ENCODE measurements at places on chromosomes 16 and 17. TPM values are rescaled to one million over a fixed set of nuclear protein-coding genes. Genes with fewer than 3 reads are reported as not detected.

The ENPP7 gene
- not detected for total RNA-seq

The ITGAX gene
- total RNA-seq: 6.6 TPM

The CMIP gene
- 40.3 TPM for total RNA-seq

The CPHXL2 gene
- total RNA-seq: not detected

The HSD17B1 gene
- 0.41 TPM for total RNA-seq

The NEK8 gene
- total RNA-seq: 3.8 TPM

The C17orf50 gene
- total RNA-seq: not detected

DNA sequence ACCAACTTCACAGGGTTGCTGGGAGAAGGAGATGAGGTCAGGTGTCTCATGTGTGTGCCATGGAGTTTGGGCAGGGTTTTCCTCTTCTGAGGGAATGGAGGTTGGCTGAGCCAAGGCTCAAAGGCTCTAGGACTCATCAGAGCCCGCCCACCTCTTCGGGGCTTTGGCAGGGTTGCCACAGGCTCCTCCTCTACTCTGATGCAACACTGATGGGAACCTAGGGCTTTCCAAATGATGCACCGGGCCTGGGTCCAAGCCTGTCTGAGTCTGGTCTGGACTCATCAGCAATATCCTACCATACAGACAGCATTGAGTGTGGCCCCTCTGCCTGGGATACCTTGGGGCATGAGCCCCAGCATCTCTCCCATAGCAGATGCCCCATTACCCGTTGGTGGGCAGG lies 59.5 kb upstream of the LHX1 start:
- H3K27me3 ChIP-seq: peaks cover 28% of the 10 kb centered on the region
- DNase-seq: peak; percentile 36
- H3K27ac ChIP-seq: no peak overlapping the region
- peaks cover 5% of the 10 kb centered on the region for H3K4me1 ChIP-seq
- no peak overlapping the region for H3K4me3 ChIP-seq

DNA sequence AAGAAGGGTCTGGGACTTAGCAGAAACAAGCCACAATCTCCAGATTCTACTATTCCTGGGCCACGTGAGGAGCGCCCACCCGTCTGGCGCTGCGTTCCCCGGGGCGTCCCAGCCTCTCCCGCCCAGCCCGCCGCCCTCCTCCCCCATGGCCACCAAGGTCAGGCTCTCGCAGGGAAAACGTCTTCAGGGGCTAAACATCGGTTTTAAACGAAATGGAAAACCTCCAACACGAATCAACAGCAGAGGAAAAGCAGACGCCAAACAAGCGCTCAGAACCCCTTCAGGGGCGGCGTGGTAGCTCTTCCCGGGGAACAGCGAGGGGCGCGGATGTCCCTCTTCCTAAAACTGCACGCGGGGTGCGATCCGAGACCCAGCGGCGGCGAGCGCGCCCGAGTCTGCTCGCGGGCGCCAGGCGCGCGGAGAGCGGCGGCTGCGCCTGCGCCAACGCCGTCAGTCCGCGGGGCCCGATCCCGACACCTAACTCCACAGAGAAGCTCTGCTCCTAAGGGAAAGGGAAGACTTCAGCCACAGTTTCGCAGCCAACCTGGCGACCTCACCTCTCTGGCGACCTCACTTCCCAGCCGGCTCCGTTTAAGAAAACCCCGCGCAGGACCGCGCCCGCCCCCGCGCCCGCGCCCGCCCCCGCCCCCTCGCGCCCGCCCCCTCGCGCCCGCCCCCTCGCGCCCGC lies 505 bp upstream of the COG1 start:
- H3K36me3 ChIP-seq: peaks cover 15% of the 10 kb centered on the region
- peaks cover 18% of the 10 kb centered on the region for H3K4me1 ChIP-seq
- no peaks in the 10 kb centered on the region for H3K27me3 ChIP-seq
- H3K27ac ChIP-seq: peak overlapping the region; percentile 97
- peak; percentile 82 for DNase-seq
- peak overlapping the region; percentile 91 for H3K4me3 ChIP-seq

DNA sequence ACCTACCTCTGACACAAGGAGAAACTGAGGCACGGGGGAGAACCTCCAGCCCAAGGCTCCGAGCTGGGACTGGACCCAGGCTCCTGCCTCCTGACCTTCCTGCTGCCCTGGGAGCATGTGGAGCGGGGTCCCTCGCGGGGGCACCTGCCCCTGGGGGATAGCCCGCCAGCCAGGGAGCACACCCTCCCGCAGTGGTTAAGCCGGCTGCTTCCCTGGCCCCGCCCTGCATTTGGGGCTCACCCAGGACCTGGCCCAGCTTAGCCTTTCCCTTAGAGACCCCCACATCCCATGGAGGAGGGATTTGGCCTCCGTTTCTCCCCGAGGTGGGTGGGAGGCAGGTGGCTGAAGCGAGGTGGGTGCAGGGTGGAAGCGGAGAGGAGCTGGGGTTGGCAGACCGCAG lies 1.8 kb upstream of the CDH15 start:
- peaks cover 3% of the 10 kb centered on the region for H3K27me3 ChIP-seq
- no peak overlapping the region for H3K27ac ChIP-seq
- no peaks in the 10 kb centered on the region for H3K36me3 ChIP-seq

GRCh38 chr17:48427598-48427997 lies 2.4 kb downstream of the SKAP1 start:
- H3K27me3 ChIP-seq: no peaks in the 10 kb centered on the region
- H3K4me1 ChIP-seq: peaks cover 62% of the 10 kb centered on the region
- DNase-seq: peak; percentile 85
- H3K36me3 ChIP-seq: peaks cover 15% of the 10 kb centered on the region

GRCh38 chr17:28384281-28385036 lies 13.0 kb downstream of the SARM1 start:
- H3K4me1 ChIP-seq: peaks cover 17% of the 10 kb centered on the region
- peaks cover 29% of the 10 kb centered on the region for H3K36me3 ChIP-seq
- peak overlapping the region; percentile 86 for H3K4me3 ChIP-seq
- peak overlapping the region; percentile 73 for H3K27ac ChIP-seq
- peaks cover 11% of the 10 kb centered on the region for H3K27me3 ChIP-seq

DNA sequence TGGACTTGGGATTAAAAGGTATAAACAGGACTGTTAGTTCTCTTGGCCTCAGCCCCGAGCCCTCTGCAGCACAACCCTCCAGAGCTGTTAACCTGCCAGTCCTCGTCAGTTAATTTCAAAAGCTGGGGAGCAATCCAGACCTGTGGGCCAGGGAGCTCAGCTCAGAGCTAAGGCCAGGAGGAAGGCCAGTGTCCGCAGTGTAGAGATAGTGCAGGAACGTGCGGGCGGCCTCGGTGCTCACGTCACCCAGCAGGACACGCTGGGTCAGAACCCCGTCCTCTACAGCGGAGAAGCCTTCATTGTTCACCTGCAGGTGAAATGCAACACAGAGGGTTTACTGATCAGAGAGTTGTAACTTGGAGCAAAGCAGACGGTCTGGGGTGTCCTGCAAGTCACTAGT lies 15.4 kb upstream of the NLRC3 start:
- peaks cover 10% of the 10 kb centered on the region for H3K36me3 ChIP-seq
- no peak for DNase-seq
- no peak overlapping the region for H3K27ac ChIP-seq
- H3K27me3 ChIP-seq: no peaks in the 10 kb centered on the region

DNA sequence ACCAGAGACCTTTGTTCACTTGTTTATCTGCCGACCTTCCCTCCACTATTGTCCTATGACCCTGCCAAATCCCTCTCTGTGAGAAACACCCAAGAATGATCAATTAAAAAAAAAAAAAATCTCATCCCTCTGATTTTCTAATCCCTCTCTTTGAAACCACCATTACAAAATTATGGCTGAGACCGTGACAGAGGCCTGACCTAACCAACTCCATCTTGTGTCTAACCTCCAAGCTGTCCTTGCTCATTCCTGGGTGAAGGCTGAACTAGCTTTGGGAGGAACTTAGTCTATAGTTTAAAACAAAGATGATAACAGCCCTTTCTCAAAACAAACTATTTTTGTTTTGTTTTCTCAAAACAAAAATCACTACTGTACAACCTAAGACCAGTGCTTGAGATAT lies 474.5 kb downstream of the TMEM114 start:
- no peak overlapping the region for H3K27ac ChIP-seq
- no peak overlapping the region for H3K4me3 ChIP-seq
- no peaks in the 10 kb centered on the region for H3K4me1 ChIP-seq
- DNase-seq: no peak
- no peaks in the 10 kb centered on the region for H3K36me3 ChIP-seq
- H3K27me3 ChIP-seq: no peaks in the 10 kb centered on the region

GRCh38 chr16:89452241-89452640 lies 38.1 kb downstream of the ANKRD11 start:
- H3K27me3 ChIP-seq: no peaks in the 10 kb centered on the region
- no peak overlapping the region for H3K27ac ChIP-seq
- peaks cover 83% of the 10 kb centered on the region for H3K4me1 ChIP-seq
- H3K36me3 ChIP-seq: peaks cover 7% of the 10 kb centered on the region

- H3K4me3 ChIP-seq: no peak overlapping the region
- peaks cover 49% of the 10 kb centered on the region for H3K4me1 ChIP-seq
- no peaks in the 10 kb centered on the region for H3K27me3 ChIP-seq
- H3K27ac ChIP-seq: no peak overlapping the region
Measured at GRCh38 chr16:81547194-81547938, 102.8 kb downstream of the CMIP start.

DNA sequence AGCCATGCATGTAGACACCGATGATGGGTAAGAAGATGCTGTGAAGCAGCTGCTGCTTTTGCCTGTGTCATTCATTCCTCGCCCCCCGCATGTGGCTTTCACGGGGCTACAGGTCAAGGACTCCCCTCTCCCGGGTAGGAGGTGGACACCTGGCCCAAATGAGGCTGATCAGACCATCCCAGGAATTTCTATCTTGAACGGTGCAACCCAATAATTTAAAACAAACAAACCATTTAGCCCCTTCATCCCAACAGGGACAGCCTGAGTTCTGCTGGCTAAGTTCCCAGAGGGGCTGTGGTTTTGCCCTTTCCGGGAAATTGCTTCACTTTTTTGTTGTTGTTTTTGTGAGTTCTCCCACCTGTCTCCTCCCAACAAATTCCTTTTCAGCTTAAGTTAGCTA lies 137.7 kb upstream of the CDH5 start:
- H3K4me3 ChIP-seq: no peak overlapping the region
- no peak for DNase-seq
- no peaks in the 10 kb centered on the region for H3K4me1 ChIP-seq
- peaks cover 2% of the 10 kb centered on the region for H3K27me3 ChIP-seq

DNA sequence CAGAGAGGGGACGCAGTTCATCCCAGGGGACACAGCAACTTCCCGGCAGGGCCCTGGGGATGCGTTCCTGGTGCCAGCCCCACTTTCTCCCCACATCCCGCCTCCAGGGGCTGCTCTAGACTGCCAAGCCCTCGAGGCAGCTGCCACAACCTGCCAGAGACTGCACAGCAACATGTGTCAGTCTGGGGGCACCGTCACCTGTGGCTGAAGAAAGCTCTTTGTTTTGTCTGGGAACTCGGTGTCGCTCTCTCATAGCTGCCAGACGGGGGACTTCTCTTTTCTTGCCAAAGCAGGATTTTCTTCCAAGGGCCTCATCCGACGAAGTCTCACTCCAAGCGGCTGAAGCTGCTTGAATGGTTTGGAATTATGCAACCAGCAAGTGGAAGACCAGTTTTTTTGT lies 43.7 kb downstream of the COTL1 start:
- H3K4me3 ChIP-seq: no peak overlapping the region
- no peaks in the 10 kb centered on the region for H3K27me3 ChIP-seq
- peaks cover 47% of the 10 kb centered on the region for H3K36me3 ChIP-seq

- no peaks in the 10 kb centered on the region for H3K36me3 ChIP-seq
- no peak for DNase-seq
- H3K4me1 ChIP-seq: peaks cover 2% of the 10 kb centered on the region
- peaks cover 2% of the 10 kb centered on the region for H3K27me3 ChIP-seq
- H3K4me3 ChIP-seq: no peak overlapping the region
Measured at GRCh38 chr17:58079300-58080033, 3.8 kb upstream of the DYNLL2 start.

DNA sequence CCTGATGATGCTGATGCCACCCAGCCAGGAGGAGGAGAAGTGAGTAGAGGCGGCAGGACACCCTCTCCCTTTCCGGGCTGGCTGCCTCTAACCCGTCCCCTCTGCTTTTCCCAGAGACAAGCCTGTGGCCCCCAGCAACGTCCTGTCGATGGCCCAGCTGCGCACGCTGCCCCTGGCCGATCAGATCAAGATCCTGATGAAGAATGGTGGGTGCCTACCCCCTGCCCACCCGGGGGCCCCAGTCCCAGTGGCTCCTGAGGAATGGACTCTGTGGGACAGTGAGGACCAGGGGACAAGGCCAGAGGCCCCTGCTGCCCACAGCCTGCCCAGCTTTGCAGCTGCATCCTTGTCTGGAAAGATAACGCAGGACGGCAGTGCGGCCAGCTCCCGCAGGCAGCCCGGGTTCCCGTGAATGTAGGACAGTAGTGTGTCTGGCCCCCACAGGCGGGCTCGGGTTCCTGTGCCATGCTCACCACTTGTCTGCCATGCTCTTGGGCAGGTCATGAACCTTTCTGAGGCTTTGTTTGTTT lies 19.9 kb downstream of the POLR3E start:
- H3K27me3 ChIP-seq: no peaks in the 10 kb centered on the region
- H3K36me3 ChIP-seq: peaks cover 39% of the 10 kb centered on the region
- peak overlapping the region; percentile 31 for H3K27ac ChIP-seq
- H3K4me1 ChIP-seq: peaks cover 4% of the 10 kb centered on the region

DNA sequence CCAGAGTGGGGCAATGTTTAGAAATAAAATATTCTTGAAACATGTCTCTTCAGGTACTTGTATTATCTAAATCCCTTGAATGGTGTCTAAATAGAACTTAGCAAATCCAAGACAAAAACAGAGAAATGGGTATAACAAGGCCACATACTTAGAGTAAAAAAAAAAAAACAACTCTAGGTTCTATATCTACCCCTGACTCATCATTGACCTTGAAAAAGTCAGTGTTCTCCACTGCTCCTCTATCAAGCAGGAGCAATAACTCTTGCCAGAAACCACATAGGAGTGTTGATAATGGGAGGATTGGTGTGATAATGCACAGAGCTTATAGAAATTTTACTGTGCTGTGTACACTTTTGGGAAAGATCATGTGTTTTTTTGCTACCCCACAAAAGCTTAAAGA lies 296.6 kb upstream of the PMFBP1 start:
- H3K27me3 ChIP-seq: no peaks in the 10 kb centered on the region
- H3K27ac ChIP-seq: no peak overlapping the region
- H3K36me3 ChIP-seq: no peaks in the 10 kb centered on the region
- no peak for DNase-seq
- H3K4me3 ChIP-seq: no peak overlapping the region

DNA sequence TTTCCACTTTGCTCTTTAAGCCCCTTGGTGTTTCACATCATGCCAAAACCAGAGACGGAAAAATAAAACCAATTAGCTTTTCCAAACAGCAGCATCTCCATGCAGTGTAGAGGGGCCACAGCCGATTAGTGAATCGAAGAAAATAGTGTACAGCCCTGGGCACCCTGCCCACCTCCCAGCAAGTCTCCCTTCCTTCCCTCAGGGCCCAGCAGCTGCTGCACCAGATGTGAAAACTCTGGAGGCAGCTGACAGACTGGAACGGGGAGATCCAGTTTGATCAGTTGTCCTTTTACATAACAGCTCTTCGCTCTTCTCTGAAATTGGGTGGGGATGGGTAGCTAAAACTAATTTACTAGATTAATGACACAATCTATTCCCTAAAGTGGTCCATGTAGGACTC lies 19.3 kb downstream of the TMEM11 start:
- H3K4me1 ChIP-seq: no peaks in the 10 kb centered on the region
- no peak overlapping the region for H3K27ac ChIP-seq
- DNase-seq: no peak
- no peaks in the 10 kb centered on the region for H3K27me3 ChIP-seq
- no peak overlapping the region for H3K4me3 ChIP-seq

GRCh38 chr17:5352681-5353289 lies 66.7 kb downstream of the NUP88 start:
- no peak for DNase-seq
- no peak overlapping the region for H3K4me3 ChIP-seq
- no peaks in the 10 kb centered on the region for H3K4me1 ChIP-seq

Data from activated CD4-positive, alpha-beta T cell treated with anti-CD3 and anti-CD28 coated beads for 36 hours (primary cell).